ENCODE measurements at places on chromosomes 1 and 21.

DNA sequence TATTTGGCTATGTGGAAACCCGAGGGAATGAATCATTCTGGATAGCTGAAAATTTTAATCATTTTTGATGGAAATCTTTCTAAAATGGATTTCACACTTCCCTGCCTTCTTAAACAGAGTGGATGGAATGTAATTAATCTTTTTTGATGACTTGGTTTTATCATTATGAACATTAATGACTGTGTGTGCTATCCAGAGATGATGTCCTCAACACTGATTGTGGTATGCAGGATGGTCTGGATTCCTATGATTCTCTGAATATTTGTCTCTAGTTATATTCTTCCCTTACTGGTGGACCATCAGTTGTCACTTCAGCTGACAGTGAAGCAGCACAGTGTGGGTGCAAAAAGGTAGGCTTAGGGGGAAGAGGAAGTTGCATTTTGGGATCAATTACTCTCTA is 513.5 kb downstream of the LMO4 start:
- DNase-seq = no peak

GRCh38 chr1:184661801-184662200 is 92.9 kb downstream of the EDEM3 start:
- DNase-seq = no peak

- DNase-seq = no peak
Observed at GRCh38 chr1:193325042-193325441, 138.6 kb upstream of the B3GALT2 start.

GRCh38 chr1:245673881-245674414 is 519.2 kb downstream of the KIF26B start:
- no peak for DNase-seq

DNA sequence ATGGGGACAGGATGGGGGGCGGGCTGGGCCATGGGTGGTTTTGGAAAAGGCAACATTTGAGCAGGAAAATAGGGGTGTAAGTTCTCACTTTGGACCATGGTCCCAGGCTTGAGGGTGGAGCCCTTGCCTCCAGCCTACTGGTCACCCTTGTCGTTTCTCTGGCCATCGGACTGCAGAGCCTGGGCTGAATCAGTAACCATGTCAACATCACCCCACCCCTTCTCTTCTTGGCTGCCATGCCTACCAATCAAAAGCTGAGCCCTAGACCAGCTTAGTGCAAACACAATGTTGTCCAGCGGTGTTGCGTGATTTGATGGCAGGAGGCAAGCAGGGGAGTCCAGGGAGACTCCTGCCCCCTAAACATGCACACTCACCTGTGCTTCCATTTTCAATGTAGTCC is 231.0 kb upstream of the KAZN start:
- no peak for DNase-seq

- no peak for DNase-seq
Observed at GRCh38 chr1:81144240-81144825, 656.4 kb upstream of the ADGRL2 start.

- no peak for DNase-seq
Observed at GRCh38 chr21:45192332-45192731, 95.4 kb downstream of the POFUT2 start.

DNA sequence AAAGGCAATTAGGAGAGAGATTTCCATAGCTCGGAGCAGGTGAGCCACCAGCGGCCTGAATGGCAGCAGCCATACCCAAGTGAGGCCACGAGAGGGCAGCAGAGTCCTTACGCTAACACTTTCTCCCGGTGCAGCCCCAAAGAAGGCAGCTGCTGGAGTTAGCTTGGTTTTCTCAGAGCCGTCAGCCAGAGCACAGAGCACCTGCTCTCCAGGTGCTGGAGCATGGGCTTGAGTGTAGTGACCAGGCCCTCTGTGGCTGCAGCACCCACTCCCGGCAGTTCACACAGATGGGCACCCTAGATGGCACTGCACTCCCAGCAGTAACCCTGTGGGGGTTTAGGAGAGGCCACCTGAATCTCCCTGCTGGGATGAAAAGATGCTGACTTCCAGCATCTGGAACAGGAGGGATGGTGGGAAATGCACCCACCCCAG is 45.8 kb downstream of the TMCC2 start:
- DNase-seq = peak; percentile 84

GRCh38 chr1:230784163-230784562 is 37.0 kb downstream of the CAPN9 start:
- no peak for DNase-seq

GRCh38 chr1:178645808-178646200 is 79.2 kb upstream of the RALGPS2 start:
- DNase-seq = no peak

GRCh38 chr1:46458190-46458589 is 31.4 kb upstream of the DMBX1 start:
- DNase-seq = no peak

- no peak for DNase-seq
Observed at GRCh38 chr1:10857687-10858086, 61.2 kb upstream of the CASZ1 start.

DNA sequence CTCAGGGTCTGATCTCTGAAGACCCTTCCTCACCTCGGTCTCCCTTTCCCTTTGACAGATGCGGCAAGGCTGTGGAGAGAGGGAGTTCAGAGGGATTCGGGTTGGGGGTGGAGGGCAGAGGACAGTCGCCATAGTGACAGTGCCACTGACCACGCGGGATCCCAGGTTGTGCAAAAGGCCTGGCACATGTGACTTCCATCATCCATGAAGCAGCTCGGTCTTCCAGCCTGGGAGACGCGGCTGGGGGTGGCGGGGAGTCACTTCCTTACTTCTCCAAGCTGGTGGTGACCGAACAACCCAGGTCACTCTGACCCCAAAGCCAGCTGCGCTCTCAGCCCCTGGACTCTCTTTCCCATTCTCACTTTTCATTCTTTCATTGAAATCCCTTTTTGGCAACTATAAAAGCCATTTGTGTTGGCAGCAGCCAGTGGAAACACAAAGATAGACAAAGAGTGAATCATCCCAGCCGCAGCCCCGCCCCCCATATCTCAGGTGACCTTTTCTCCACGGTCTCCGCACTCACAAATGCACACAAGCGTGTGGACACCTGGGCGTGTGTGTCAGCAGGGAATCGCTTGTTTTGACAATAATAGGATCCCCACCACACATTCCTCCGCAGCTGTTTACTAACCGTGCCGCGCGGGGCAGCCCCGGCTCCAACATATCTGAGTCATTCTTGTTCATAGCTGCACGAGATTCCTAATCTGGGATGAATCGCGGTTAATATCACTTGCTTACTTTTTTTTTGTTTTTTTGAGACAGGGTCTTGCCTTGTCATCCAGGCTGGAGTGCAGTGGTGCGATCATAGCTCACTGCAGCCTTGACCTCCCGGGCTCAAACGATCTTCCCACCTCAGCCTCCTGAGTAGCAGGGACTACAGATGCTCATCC is 68.3 kb downstream of the DHRS3 start:
- DNase-seq = peak; percentile 30

Measured in activated naive CD8-positive, alpha-beta T cell treated with anti-CD3 and anti-CD28 coated beads, Interleukin-2, amount 50 U/mL, for 24 hours (primary cell).